ENCODE measurements at places on chromosomes 12 and 14.

DNA sequence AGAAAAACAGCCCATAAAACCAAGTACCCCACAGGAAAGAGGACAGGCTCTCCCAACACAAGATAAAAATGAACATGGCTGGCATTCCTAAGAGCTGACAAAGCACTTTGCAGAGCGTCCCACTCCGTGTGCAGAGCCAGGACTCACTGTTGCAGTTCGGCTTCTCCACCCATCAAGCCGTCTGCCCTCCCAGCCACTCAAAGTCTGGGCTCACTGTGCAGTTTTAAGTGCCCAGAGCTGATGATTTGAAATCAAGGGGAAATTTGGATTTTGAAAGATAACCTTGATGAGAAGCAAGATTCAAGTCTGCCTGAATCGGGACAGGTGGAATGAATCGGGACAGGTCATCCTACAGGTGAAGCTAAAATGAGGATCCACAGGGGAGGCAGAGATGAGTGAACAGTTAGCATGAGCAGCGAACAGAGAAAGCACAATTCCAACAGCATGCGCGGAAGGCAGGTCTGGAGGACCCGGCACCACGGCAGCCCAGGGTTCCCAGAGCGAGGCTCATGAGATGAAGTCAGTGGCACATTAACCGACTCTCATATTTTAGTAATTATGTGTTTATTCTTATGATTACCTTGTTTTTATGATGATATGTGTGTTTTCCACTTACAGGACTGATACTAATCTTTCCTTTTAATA lies 39.8 kb upstream of the GPR68 start:
- no peak for DNase-seq

GRCh38 chr12:119751961-119752360 lies 84.0 kb downstream of the PRKAB1 start:
- no peak for DNase-seq

- DNase-seq, result no peak
Observed at GRCh38 chr14:95667249-95667693, 19.0 kb upstream of the TCL1B start.

- DNase-seq, result no peak
Observed at GRCh38 chr12:101946233-101946611, 68.8 kb downstream of the DRAM1 start.

- DNase-seq, result no peak
Observed at GRCh38 chr12:89932954-89933353, 224.3 kb upstream of the ATP2B1 start.

GRCh38 chr14:93643676-93644075 lies 144.6 kb downstream of the PRIMA1 start:
- DNase-seq, result no peak

DNA sequence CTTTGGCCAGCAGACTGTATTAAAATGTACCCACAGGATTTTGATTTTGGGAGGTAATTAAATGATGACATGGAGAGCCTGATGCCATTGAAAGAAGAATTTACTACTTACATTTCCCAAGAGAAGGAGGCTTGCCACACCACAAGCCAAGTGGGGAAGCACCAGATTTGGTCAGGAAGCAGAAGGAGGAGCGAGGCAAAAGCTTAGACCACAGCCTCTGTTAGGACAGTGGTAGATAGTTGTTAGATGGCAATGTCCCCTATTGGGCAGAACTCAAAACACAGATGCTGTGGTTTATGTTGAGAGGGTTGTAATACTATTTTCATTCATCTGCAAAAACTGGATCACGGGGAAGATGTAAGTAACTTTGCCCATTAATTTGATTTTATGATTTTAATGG lies 709.4 kb downstream of the VRK1 start:
- DNase-seq, result no peak

- DNase-seq, result no peak
Observed at GRCh38 chr14:33504246-33505099, 446.4 kb downstream of the EGLN3 start.

GRCh38 chr12:44019118-44019517 lies 183.2 kb downstream of the TMEM117 start:
- no peak for DNase-seq

GRCh38 chr14:105818712-105819005 lies 292.3 kb downstream of the TMEM121 start:
- DNase-seq, result no peak

DNA sequence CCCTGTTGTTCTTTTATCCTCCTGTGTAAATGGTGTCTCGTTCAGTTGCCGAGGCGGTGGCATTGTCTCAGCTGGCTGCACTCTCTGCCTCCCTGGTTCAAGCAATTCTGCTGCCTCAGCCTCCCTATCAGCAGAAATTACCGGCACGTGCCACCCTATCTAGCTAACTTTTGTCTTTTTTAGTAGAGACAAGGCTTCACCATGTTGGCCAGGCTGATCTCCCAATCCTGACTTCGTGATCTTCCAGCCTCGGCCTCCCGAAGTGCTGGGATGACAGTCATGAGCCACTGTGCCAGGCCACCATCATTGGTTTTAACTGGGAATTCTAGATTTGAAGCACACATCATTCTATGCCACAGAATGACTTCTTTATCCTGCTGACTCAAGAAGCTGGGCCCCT lies 175.3 kb upstream of the ALG10B start:
- DNase-seq, result no peak

DNA sequence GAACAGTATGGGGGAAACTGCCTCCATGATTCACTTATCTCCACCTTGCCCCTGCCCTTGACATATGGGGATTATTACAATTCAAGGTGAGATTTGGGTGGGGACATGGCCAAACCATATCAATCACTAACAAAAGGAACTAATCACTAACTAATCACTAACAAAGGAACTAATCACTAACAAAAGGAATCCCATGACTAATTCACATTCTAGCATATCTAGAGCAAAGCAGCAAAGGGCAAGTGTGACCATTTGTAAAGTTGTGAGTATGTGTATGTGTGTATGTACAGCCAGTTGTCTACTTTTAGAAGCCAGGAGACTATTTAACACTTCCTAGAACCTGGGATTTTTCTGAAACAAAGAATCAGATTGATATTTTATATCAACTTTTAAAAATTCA lies 30.9 kb upstream of the PCED1B start:
- no peak for DNase-seq

GRCh38 chr12:5745251-5745888 lies 199.7 kb downstream of the ANO2 start:
- DNase-seq, result peak; percentile 41

DNA sequence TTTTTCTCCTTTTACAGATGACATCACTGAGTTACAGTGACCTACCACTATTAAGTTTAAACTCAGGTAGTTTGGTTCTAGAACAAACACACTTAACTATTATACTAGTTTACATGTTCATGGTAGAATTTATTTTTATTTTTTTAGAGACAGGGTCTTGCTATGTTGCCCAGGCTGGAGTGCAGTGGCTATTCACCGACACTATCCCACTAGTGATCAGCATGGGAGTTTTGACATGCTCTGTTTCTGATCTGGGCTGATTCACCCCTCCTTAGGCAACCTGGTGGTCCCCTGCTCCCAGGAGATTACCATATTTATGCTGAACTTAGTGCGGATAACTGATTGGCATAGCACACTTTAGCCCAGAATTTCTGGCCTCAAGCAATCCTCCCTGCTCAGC lies 66.4 kb upstream of the LTA4H start:
- DNase-seq, result no peak

DNA sequence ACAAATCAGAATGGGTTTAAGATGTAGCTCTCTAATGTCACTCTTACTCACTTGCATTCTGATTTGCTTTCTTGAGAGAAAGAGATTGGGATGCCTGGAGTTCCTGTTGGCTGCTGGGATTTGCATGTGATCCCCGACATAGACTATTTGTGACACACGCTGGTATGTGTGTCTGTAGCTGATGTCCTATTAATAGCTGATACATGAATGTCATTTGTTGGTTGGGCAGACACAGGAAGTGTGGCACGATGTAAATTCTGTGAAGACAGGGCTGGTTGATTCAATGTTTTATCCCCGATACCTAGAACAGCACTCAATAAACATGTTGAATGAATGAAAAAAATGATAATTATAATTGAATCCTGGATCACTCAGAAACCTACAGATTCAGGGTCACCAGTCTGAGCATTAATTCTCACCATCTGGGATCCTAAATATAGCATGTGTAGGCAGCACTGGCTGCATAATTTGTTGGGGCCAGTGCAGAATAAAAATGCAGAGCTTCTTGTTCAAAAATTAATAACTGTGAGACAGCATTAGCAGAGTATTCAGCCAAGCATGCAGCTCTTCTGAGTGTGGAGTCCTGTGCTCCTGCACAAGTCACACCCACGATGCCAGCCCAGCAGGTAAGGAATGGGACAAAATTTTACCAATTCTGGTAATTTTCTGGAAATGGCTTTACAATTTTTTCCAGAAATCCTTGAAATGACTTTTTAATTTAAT lies 35.5 kb upstream of the SOCS2 start:
- DNase-seq, result no peak

- no peak for DNase-seq
Observed at GRCh38 chr14:35355981-35356841, 48.3 kb downstream of the NFKBIA start.

DNA sequence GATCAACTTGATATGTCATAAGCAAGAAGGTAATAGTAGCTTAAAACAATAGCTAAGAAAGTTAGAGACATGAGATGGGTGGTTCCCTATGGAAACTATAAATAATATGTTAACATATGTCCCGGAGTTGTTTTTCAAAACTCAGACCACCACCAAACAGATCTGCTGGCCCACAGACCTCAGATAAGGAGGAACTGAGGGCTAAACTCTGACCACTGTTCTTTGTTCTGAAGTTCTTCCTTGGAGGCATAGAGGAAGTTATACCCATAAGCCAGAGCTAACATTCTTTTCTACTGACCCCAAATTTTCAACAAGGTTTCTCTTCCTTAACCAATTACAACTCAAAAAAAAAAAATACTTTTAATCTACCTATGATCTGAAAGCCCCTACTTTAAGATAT lies 156.1 kb upstream of the FSCB start:
- no peak for DNase-seq

GRCh38 chr12:3728686-3729085 lies 24.2 kb downstream of the CRACR2A start:
- DNase-seq, result no peak

GRCh38 chr12:9319842-9320173 lies 111.6 kb upstream of the PZP start:
- DNase-seq, result no peak

DNA sequence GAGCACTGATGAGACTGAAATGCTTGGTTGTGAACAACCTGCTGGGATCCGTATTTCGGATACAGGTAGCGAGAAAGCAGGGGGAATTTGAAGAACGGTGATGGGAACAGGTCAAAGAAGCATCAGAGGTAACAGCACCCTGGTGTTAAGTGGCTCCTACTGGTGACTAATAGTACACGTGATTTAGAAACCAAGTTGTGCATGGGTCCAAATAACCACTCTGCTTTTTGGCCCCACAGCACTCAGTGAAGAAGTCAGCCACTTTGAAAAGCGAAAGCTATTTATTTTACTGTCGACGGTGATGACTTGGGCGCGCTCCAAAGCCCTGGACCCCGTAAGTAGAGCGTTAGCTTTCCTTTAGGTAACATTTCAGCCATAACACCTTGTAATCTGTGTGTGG lies 16.7 kb downstream of the AK7 start:
- DNase-seq, result no peak

DNA sequence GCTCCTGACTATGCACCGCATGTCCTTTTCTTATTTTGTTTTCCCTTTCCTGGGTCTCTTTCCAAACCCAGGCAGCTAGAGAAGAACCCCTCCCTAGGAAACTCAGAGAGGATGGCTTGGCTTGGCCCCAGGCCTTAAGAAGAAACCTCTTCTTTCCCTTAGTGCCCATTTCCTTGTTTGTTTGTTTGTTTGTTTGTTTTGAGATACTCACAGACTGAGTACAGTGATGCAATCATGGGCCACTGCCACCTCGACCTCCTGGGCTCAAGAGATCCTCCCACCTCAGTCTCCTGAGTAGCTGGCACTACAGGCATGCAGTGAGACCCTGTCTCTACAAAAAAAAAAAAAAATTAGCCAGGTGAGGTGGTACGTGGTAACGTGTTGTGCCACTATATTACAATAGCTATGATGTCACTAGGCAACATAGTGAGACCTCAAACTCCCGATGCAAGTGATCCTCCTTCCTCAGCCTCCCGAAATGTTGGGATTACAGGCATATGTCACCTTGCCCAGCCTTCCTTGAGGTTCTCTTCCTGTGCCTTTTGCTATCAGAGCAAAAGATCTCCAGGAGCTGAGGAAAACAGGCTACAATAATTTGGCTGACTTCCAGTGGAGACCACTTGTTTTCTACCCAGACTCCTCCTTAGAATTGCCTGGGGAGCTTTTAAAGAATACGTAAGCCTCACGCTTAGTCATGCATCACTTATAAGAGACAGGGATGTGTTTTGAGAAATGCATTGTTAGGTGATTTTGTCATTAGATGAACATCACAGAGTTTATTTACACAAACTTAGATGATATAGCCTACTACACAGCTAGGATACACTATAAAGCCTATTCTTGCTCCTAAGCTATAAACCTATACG lies 34.5 kb upstream of the LGALS3 start:
- no peak for DNase-seq

GRCh38 chr12:51672334-51672733 lies 81.3 kb downstream of the SCN8A start:
- no peak for DNase-seq

DNA sequence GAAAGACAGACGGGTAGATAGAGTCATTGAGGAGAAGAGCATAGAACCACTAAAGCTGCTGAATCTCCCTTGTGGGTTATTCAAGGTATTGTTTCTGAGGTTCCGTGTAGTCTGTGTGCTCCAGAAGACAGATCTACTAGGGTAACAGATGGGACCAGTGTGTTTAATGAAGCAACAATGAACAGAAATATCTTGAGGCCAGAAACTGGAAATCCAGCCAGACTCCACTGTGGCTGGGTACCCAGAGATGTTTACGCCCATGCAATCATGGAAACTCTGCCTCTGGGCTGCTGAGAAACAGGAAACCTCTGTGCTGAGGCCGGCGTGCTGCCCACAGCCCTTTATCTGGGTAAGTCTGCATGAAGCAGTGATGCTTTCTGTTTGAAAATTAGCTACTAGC lies 8.3 kb downstream of the PROX2 start:
- DNase-seq, result no peak

GRCh38 chr14:35979531-35979930 lies 153.4 kb downstream of the BRMS1L start:
- no peak for DNase-seq

- DNase-seq, result no peak
Observed at GRCh38 chr12:70640901-70641300, 3.7 kb upstream of the PTPRB start.

DNA sequence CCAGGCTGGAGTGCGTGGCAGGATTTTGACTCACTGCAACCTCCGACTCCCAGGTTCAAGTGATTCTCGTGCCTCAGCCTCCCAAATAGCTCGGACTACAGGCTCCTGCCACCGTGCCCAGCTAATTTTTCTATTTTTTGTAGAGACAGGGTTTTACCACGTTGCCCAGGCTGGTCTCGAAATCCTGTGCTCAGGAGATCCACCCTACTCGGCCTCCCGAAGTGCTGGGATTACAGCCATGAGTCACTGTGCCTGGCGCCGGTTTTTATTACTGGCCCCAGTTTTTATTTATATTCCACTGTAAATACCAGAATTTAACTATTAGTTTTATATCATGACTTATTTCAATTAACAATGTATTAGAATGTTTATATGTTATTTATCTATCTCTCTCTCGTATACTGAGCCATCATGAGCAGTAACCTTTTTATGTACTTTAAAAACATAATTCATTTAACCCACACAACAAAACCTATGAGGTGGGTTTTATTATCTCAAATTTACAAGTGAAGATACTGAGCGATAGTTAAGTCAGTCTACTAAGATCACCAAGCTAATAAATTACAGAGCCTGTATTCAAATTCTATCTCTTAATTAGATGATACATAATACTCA lies 47.8 kb downstream of the HECTD1 start:
- no peak for DNase-seq

- DNase-seq, result no peak
Observed at GRCh38 chr12:96457191-96457930, 32.0 kb upstream of the CFAP54 start.

GRCh38 chr14:55450539-55450938 lies 10.1 kb upstream of the TBPL2 start:
- DNase-seq, result no peak
